D721Med (cell line): ENCODE measurements at places on chromosomes 1 and 21.
A peak's percentile ranks its signal among the peaks of the same experiment; 100 is the strongest.

DNA sequence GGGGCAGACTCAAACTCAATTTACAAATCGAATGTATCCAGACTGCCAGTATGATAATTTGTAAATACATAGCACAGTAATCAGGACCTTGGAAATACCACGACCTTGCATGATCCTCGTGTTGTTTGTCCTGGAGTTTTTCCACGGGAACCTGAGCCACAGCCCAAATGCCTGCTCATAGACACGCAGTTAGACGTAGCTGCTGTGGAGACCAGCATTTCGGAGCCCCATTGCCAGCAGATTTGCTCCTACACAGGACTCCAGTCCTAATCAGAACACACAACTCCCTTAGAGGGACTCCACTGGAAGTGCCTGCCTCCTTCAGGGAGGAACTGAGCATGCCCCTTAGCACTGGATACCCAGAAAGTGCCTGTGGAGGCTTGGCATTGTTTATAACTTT lies 163.2 kb downstream of the GALNT2 start:
- DNase-seq, result no peak

- DNase-seq, result no peak
Observed at GRCh38 chr1:22344329-22344630, 107.4 kb upstream of the ZBTB40 start.

DNA sequence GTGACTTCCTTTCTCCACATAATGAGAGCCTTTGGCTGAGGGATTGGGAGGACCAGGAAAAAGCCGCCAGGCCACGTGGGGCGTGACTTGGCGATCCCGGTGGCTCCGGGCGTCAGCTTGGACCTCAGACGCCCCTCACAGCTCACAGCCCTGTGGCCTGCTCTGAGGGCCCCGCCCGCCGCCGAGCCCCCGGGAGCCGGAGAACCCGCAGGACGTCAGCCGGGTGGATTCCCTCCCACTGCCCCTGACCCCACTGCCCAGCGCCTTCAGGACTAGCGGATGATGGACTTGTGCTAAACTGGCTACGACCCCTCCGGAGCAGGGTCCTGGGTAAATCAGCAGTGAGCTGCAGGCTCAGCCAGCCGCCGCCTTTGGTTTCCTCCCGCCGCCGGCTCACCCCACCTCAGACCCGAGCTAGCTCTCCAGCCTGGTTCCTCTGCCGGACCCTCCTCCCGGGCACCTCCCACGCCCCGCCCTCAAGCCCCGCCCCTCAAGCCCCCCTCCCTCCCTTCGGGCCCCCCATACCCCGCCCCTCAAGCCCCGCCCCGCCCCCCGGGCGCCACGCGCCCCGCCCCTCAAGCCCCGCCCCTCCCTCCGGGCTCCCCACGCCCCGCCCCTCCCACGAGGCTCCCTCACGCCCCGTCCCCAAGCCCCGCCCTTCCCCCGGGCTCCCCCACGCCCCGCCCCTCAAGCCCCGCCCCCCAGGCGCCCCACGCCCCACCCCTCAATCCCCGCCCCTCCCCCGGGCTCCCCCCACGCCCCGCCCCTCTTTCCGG lies 10.0 kb upstream of the FAAP20 start:
- peak; percentile 73 for DNase-seq

DNA sequence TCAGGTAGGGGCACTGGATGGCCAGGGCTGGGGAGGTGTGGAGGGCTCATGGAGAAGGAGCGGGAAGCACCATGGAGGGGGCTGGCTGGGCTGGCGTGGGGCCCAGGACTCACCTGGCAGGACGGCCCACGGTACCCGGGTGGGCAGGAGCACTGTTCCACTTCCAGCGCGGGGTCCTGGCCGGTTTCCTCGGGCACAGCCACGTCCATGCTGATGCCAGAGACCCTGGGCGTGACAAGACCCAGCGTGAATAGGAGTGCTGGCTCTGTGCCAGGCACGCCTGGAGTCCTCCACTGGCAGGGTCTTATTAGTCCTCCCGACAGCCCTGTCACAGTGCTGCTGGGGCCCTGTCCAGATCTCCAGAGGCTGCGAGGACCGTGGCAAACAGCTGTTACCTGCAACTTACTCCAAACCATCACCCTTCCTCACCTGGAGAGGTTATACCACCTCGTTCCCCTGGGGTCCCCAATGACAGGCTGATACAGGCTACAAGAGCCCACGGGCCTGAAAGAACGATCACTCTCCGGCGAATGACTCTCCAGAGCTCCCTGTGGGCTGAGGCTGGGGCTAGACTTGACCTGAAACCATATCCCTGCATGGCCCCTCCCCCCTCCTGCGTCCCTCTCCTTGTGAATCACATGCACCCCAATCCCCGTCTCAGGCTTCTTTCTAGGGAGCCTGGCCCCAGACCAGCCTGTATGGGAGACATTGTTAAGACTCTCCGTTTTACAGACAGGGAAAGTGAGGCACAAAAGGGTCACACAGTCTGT lies 62.1 kb downstream of the HSPG2 start:
- no peak for DNase-seq

DNA sequence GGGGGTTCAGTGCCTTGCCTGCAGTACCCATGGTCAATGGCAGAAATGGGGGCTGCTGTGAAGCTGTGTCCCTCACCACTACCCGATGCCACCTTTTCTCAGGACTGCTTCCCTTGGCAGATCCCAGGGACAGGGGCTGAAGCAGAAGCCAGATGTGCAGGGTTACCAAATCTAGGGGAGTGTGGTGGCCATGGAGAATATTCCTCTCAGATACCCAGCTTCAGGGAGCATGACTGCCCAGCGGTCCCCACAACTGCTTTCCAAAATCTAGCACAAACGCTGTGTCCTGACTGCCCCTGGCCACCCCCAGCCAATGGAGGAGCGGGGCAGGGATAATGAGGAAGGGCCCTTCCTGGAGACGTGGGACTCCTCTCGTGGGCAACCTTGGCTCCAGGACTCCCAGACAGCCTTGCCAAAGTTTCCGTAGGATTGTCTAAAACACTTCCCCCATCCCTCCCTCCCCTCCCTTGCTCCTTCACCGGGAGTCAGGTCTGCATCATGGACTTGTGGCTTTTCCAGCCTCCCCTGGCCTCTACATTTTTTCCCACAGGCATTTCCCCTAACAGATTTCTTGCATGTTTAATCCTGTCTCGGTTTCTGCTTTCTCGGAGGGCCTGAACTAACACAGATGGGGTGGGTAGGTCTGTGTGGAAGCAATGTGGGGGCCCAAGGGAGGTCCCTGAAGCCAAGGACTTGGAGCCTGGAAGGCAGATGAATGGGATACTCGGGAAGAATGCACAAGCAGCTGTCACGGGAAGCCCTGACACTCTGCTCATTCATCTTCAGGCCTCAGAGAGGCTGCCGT lies 80.5 kb downstream of the OMA1 start:
- DNase-seq, result no peak

- DNase-seq, result no peak
Observed at GRCh38 chr1:218938259-218938658, 235.4 kb upstream of the LYPLAL1 start.

DNA sequence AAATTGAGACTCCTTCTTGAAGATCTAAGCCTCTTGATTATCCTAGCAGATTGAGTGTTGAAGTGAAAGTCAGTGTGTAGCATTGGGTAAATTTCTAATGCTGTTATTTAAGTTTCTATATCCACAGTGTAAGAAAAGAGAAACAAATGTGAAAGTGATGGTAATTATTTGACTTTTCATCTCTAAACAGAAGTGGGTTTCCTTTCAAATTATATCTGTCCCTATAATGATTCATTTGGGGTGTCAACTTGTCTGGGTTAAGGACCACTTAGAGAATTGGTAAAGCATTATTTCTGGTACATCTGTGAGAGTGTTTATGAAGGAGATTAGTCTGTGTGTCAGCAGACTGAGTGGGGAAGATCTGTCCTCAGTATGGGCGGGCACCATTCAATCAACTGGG lies 133.0 kb upstream of the HMCN1 start:
- no peak for DNase-seq

DNA sequence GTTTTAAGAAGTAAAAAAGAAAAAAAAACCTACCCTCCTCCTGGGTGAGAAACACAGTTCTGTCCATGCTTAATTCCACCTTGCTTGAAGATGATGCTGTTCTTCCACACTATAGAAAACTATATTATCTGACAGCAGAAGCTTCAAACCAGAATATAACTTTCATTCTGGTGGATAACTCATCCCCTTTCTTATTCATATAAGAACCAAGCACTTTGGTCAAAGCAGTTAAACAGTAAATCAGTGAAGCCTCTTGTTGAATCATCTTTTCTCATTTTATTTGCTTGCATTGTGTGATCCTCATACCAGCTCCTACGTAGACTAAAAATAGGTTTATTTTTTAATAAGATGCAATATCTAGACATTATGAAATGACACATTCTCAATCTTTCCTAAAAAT lies 36.7 kb upstream of the PRDX6 start:
- DNase-seq, result no peak

GRCh38 chr1:166933633-166934032 lies 41.7 kb downstream of the ILDR2 start:
- no peak for DNase-seq

DNA sequence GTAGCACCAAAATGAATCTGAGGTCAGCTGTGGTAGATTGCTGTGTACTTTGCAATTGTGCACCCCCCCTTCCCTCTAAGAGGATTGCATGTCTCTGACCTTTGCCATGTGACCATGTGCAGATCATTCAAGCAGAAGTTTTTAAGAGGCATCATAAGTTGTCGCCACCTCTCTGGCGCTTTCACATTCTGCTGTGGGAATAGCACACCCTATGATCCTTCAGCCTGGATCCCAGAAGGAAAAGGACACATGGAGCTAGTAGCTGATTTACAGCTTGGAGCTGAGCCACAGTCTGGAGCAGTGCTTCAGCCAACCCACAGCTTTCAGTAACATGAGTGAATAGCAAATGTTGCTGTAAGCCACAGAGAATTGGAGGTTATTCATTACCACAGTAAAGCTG lies 158.5 kb downstream of the TSEN15 start:
- DNase-seq, result no peak

- DNase-seq, result no peak
Observed at GRCh38 chr1:16181887-16182719, 26.2 kb upstream of the EPHA2 start.

GRCh38 chr1:201773764-201774163 lies 55.2 kb upstream of the IPO9 start:
- no peak for DNase-seq

DNA sequence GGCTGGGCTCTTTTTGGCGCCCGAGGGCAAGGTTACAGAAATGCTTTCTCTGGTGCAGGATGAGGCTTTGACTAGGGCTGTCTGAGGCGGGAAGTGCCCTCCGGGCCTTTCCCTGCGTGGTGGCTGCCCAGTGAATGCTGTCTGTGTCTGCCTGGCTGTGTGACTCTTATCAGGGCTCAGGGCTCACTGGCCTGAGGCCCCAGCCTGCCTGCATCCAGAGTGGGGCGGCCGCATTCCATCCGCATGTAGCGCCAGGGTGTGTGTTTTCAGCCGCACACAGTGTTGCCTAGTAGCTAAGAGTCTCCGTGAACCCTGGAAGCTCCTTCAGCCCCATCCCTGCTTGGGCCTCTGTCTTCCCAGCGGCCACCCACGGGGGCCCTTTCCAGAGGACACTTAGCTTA lies 59.1 kb downstream of the FAAP20 start:
- no peak for DNase-seq

DNA sequence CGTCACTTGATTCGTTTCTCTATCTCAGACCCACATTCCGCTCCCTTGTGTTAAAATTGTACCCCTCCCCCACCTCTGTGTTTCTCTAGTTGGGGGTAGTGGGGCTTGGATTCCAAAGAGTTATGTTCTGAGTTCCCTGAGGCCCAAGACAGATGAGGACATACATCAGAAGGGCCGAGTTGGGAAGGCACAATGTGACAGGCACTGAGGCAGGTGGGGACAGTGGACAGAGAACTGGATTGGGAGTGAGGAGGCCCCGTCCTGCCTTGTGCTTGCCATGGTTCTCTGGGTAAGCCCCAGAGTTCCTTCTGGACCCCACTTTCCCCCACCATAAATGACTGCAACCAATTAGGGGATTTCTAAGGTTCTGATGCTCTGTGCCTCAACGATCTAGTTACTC lies 80.5 kb upstream of the ETV3 start:
- no peak for DNase-seq

DNA sequence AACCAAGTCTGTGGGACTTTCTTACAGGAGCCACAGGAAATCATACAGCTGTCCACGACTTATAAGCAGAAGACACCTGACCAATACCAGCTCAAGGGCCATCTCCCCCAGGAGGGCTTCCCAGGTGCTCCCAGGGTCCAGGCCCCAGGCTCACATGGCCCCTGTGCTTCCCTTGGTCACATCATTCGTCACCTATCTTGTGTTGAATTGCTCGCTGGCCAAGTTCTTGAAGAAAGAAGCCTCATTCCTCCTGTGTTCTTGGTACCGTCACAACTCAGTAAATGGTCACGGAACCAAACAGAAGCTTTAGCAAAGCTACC lies 3.0 kb downstream of the NPHP4 start:
- DNase-seq, result no peak

GRCh38 chr1:227437495-227438008 lies 119.3 kb upstream of the CDC42BPA start:
- DNase-seq, result no peak

GRCh38 chr1:221643404-221644144 lies 98.3 kb downstream of the DUSP10 start:
- no peak for DNase-seq

- no peak for DNase-seq
Observed at GRCh38 chr1:183584147-183584546, 6.1 kb downstream of the NCF2 start.

GRCh38 chr1:187032316-187032981 lies 203.7 kb downstream of the PLA2G4A start:
- DNase-seq, result no peak

DNA sequence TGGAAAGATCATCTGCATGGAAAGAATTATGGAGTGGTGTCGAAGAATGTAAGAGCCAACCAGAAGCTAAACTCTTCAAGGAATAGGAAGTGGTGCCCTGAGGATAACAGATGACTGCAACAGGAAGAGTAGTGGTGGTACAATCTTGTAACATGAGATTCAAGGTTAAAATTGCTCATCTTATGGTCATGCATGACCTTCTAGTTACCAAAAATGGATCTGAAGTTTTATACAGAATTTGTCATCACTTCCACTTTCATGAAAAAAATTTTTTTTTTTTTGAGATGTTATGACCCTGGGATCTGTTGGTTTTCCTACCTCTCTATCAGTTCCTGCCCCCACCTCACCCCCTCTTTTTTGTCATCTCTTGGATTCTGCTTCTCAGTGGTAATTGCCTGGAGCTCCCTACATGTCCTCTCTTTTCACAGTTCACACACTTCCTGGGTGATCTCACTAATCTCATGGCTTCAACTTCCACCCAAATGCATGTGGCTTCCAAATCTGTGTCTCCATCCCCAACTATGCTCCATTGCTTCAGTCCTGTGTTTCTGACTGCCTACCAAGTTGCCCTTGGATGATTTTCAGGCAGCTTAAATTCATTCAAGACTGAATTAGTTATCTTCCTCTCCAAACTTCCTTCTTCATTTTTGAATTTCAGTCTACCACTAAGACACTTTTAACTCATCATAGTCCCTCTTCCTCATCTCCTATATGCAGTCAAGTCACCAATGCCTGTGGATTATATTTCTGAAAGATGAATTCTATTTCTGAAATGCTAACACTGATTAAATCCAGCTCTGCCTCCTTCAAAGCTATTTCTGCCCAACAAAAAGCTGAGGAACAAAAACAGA lies 48.4 kb downstream of the SLAMF6 start:
- DNase-seq, result no peak

- DNase-seq, result no peak
Observed at GRCh38 chr1:192983349-192983980, 75.7 kb downstream of the UCHL5 start.
